ENCODE measurements at places on chromosomes 6 and 20. TPM values are rescaled to one million over a fixed set of nuclear protein-coding genes. Genes with fewer than 3 reads are reported as not detected.

The SYNDIG1 gene
- total RNA-seq = 5.4 TPM

The GLP1R gene
- total RNA-seq = 0.22 TPM

The SLC17A2 gene
- total RNA-seq = 0.76 TPM

The LKAAEAR1 gene
- 0.31 TPM for total RNA-seq

The PPP1R16B gene
- 29.4 TPM for total RNA-seq

The COL9A3 gene
- total RNA-seq = 4.3 TPM

The ANGPT4 gene
- total RNA-seq = 0.57 TPM

The PCK1 gene
- 29.7 TPM for total RNA-seq

The ZNF165 gene
- total RNA-seq = 3.6 TPM

All from kidney (tissue), 22 donors.